Aortic smooth muscle cell (primary cell): ENCODE measurements at places on chromosomes 12 and 14. TPM values are rescaled to one million over a fixed set of nuclear protein-coding genes. Genes with fewer than 3 reads are reported as not detected.

Gene CEBPE
- total RNA-seq = not detected in 2 replicates

Gene TRPV4
- total RNA-seq = 0.19 and 0.53 TPM in 2 replicates

Gene REM2
- 0.12 and 0.26 TPM in 2 replicates for total RNA-seq

Gene STYK1
- 0.40 and 0.56 TPM in 2 replicates for total RNA-seq

Gene KLRC2
- not detected in 2 replicates for total RNA-seq

Gene RAN
- total RNA-seq = 654 and 811 TPM in 2 replicates

Gene MIP
- total RNA-seq = not detected in 2 replicates

Gene BEST3
- under 0.01 TPM in 1 of 2 replicates, not detected in the other for total RNA-seq

Gene GPR135
- 2.0 and 2.4 TPM in 2 replicates for total RNA-seq
